Breast epithelium (tissue), 4 donors: ENCODE measurements at places on chromosomes 2 and 18.

DNA sequence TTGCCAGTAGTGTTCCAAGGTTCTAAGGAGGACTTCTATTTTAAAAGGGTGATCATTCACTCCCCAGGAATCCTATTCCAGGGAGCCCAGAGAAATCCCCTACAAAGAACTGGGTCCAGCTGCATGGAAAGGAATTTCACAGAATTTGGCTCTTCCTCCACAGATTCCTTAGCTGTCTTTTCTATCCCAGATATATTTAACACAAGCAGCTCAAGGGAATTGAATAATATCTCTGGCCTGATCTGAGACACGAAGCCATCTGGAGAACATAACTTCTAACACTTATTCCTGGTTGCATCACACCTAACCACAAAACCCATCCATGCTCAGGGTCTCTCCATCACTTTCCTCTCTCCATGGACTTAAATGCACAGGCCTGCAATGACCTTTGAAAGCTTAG, 306.7 kb upstream of the ACVR2A start:
- no peak overlapping the region for H3K27ac ChIP-seq
- no peak for DNase-seq
- H3K36me3 ChIP-seq: no peaks in the 10 kb centered on the region
- no peaks in the 10 kb centered on the region for H3K4me1 ChIP-seq

- DNase-seq: no peak
- no peak overlapping the region for H3K27ac ChIP-seq
- H3K4me1 ChIP-seq: no peaks in the 10 kb centered on the region
- H3K36me3 ChIP-seq: no peaks in the 10 kb centered on the region
- H3K27me3 ChIP-seq: no peaks in the 10 kb centered on the region
Measured at GRCh38 chr2:127392133-127392827, 4.5 kb upstream of the MAP3K2 start.

GRCh38 chr2:25720575-25720974, 47.2 kb upstream of the DTNB start:
- H3K4me3 ChIP-seq: no peak overlapping the region
- H3K27ac ChIP-seq: no peak overlapping the region
- no peaks in the 10 kb centered on the region for H3K27me3 ChIP-seq
- H3K36me3 ChIP-seq: no peaks in the 10 kb centered on the region
- H3K4me1 ChIP-seq: no peaks in the 10 kb centered on the region

GRCh38 chr18:9474108-9474982, 968 bp upstream of the RALBP1 start:
- peak overlapping the region; percentile 97 for H3K27ac ChIP-seq
- no peaks in the 10 kb centered on the region for H3K36me3 ChIP-seq
- H3K4me1 ChIP-seq: no peaks in the 10 kb centered on the region
- peak; percentile 80 for DNase-seq

DNA sequence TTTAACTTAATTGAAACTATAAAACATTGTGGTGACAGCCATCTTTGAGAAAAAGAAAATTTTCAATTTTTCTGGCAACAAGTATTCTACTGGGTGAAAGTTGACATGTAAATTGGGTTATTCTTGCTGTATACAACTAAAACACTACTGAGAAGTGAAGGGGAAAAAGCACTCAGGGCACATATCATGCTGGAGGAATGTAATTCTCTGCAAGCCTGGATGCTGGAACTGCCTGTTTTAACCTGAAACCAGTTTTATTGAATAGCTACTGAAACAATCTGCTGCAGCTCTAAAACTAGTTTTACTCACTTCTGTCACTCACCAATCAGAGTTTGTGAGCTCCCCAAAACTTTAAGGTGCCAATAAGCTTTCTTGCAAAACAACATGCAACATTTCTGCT, 1136.0 kb downstream of the LRP1B start:
- H3K4me3 ChIP-seq: no peak overlapping the region
- no peak for DNase-seq
- H3K36me3 ChIP-seq: no peaks in the 10 kb centered on the region

DNA sequence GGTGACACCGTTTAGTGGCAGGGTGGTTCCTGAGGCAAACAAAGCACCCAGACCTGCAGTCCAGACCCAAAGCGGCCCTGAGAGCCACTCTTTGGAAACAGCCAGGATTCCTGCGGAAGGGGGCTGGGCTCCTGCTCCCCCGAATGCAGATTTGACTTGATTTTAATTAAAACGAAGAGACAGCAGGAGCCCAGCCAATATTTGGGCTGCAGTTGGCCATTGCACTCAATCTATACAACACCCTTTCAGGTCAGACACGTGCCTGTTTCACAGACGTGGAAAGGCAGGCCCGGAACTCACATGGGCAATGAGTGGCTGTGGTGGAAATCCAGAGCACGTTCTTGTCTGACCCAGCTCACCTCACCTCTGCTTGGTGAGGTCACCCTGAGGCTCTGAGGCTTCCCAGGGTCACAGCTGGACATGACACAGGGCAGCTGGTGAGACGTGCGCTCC, 122.4 kb downstream of the NDUFA10 start:
- no peaks in the 10 kb centered on the region for H3K36me3 ChIP-seq
- H3K27me3 ChIP-seq: no peaks in the 10 kb centered on the region
- no peaks in the 10 kb centered on the region for H3K4me1 ChIP-seq

GRCh38 chr2:64538764-64539433, 14.8 kb downstream of the AFTPH start:
- no peaks in the 10 kb centered on the region for H3K36me3 ChIP-seq
- no peaks in the 10 kb centered on the region for H3K27me3 ChIP-seq
- no peak for DNase-seq
- H3K27ac ChIP-seq: no peak overlapping the region
- H3K4me1 ChIP-seq: no peaks in the 10 kb centered on the region
- H3K4me3 ChIP-seq: no peak overlapping the region

DNA sequence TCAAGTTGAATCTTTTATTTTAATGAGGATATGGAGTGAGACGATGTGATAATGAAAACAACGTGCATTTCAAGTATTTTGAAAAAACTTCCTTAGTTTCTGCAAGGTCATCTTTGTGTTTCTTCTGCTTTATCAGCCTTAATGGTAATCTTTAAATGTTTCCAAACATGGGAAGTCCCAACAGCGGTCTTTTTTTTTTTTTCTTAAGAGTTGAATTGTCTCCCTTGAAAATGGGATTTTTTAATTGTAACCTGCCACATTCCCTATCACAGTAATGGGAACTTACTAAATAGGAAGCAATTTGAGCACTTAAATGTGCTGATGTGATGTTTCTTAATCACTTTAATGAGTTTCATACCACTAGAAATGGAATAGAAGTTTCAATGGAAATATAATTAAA, 45.8 kb downstream of the ATIC start:
- no peak overlapping the region for H3K27ac ChIP-seq
- no peaks in the 10 kb centered on the region for H3K27me3 ChIP-seq
- H3K4me3 ChIP-seq: no peak overlapping the region
- H3K36me3 ChIP-seq: no peaks in the 10 kb centered on the region

- DNase-seq: no peak
- H3K27me3 ChIP-seq: no peaks in the 10 kb centered on the region
- H3K4me3 ChIP-seq: no peak overlapping the region
- no peaks in the 10 kb centered on the region for H3K4me1 ChIP-seq
Measured at GRCh38 chr2:232942831-232943230, 70.2 kb downstream of the NGEF start.

- no peak for DNase-seq
- H3K27me3 ChIP-seq: no peaks in the 10 kb centered on the region
- no peaks in the 10 kb centered on the region for H3K36me3 ChIP-seq
- no peak overlapping the region for H3K27ac ChIP-seq
Measured at GRCh38 chr18:49901862-49902340, 88.6 kb upstream of the ACAA2 start.

DNA sequence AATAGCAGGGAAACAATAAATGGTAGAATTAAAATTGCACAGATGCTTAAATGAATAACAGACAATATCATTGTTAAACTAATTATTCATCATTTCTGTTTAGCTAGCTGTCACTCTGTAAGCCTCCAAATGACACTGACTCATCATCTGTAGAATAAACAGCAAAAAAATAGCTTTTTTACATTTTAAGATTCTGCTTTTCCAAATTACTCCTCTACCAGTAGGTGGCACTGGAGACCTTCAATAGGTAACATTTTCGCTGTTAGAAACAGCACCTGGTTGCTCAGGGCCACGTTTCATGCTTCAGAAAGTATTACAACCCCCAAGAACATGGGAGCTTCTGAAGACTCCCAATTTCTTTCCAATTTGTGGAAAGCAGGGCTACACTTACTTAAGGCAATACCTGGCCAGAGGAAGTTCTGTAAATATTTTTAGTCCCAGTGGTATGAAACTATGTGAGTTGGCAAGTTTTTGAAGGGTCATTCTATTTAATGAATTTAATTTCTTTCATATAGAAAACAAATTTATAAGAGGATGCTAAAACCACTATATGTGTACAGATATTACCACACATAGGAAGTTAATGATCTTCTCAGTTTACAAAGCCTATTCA, 45.4 kb downstream of the TTN start:
- no peaks in the 10 kb centered on the region for H3K4me1 ChIP-seq
- H3K4me3 ChIP-seq: no peak overlapping the region
- no peak overlapping the region for H3K27ac ChIP-seq
- DNase-seq: no peak

- H3K27me3 ChIP-seq: no peaks in the 10 kb centered on the region
- H3K4me3 ChIP-seq: no peak overlapping the region
- no peak overlapping the region for H3K27ac ChIP-seq
- H3K4me1 ChIP-seq: no peaks in the 10 kb centered on the region
Measured at GRCh38 chr2:198525211-198525969, 721.0 kb downstream of the PLCL1 start.

- no peaks in the 10 kb centered on the region for H3K27me3 ChIP-seq
- H3K27ac ChIP-seq: no peak overlapping the region
- H3K36me3 ChIP-seq: no peaks in the 10 kb centered on the region
- no peaks in the 10 kb centered on the region for H3K4me1 ChIP-seq
Measured at GRCh38 chr2:3399829-3400228, 20.3 kb downstream of the TRAPPC12 start.

DNA sequence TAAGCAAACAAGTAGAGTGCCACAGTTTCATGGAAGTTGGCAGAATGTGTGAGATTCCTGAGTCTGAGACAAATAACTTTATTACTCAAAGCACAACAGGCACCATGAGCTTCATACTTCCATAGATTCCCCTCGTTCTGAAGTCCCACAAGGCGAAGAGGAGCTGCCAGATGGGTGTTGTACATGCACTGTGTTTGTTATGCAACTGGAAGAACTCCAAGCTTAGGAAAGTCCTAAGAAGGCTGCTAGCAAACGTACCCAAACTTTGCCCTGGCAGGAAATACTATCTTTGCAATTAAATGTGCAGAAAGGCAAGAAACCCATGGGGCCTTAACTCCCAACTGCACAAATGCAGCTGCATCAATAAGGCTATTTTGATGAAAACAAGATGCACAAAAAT, 1.6 kb upstream of the GCA start:
- no peak overlapping the region for H3K4me3 ChIP-seq
- H3K4me1 ChIP-seq: no peaks in the 10 kb centered on the region
- no peak for DNase-seq

- no peak overlapping the region for H3K27ac ChIP-seq
- H3K4me1 ChIP-seq: no peaks in the 10 kb centered on the region
- no peaks in the 10 kb centered on the region for H3K36me3 ChIP-seq
- DNase-seq: peak; percentile 25
Measured at GRCh38 chr2:132581991-132582738, 87.8 kb downstream of the LYPD1 start.

- H3K4me1 ChIP-seq: no peaks in the 10 kb centered on the region
- no peak overlapping the region for H3K4me3 ChIP-seq
- H3K36me3 ChIP-seq: no peaks in the 10 kb centered on the region
- H3K27ac ChIP-seq: no peak overlapping the region
- H3K27me3 ChIP-seq: no peaks in the 10 kb centered on the region
Measured at GRCh38 chr2:207046724-207047123, 107.4 kb downstream of the CPO start.

GRCh38 chr2:207283356-207283755, 117.6 kb upstream of the KLF7 start:
- no peak overlapping the region for H3K27ac ChIP-seq
- H3K4me3 ChIP-seq: no peak overlapping the region
- no peak for DNase-seq
- no peaks in the 10 kb centered on the region for H3K4me1 ChIP-seq
- H3K36me3 ChIP-seq: no peaks in the 10 kb centered on the region

- H3K4me3 ChIP-seq: no peak overlapping the region
- no peaks in the 10 kb centered on the region for H3K36me3 ChIP-seq
- H3K27me3 ChIP-seq: no peaks in the 10 kb centered on the region
- H3K4me1 ChIP-seq: no peaks in the 10 kb centered on the region
Measured at GRCh38 chr2:170006587-170007325, 171.2 kb upstream of the MYO3B start.

GRCh38 chr2:33602201-33602830, 3.2 kb upstream of the FAM98A start:
- H3K4me1 ChIP-seq: no peaks in the 10 kb centered on the region
- DNase-seq: no peak
- no peak overlapping the region for H3K27ac ChIP-seq
- no peak overlapping the region for H3K4me3 ChIP-seq

DNA sequence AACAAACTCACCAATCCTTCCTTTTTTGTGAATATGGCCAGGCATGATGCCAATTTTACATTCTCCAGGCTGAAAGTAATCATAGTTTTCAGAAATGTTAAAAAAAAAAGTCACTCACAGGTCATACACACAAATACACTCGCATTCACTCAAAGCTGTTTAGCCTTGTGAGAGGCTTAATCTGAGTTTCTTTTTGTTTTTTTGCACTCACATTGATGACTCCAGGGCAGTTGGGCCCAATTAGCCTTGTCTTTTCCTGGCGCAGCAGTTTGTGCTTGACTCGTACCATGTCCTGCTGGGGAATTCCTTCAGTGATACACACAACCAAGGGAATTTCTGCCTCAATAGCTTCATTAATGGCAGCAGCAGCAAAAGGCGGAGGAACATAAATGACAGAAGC, 18.0 kb downstream of the SUCLG1 start:
- no peak overlapping the region for H3K27ac ChIP-seq
- H3K4me1 ChIP-seq: no peaks in the 10 kb centered on the region
- no peaks in the 10 kb centered on the region for H3K27me3 ChIP-seq

DNA sequence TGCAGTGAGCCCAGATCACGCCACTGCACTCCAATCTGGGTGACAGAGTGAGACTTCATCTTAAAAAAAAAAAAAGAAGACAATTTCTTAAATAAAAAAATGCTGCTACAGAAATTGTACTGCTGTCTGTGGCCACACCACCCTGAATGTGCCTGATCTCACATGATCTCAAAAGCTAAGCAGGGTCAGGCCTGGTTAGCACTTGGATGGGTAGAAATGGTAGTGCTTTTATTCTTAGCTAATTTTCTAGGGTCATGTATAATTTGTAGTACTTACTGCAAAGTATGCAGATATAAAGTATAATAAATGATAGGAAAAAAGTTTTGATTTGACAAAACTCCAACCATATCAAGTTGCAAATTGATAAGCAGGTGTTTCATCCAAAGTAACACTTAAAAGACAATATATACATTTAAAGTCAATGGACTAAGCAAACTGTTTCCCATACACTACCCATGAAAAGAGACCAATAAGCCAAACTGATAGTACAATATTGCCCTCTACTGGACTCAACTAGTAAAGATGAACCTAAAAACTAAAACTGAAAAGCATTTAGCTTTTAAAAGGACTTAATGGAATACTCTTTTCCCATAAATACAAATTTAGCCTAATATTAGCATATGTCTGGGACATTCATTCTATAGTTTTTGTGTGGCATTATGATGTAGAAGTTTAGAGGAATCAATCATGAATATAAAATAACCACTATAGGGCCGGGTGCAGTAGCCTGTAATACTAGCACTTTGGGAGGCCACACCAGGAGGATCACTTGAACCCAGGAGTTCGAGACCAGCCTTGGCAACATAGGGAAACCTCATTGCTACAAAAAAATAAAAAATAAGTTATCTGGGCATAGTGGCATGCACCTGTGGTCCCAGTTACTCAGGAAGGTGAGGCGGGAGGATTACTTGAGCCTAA, 18.6 kb upstream of the PEX13 start:
- H3K4me3 ChIP-seq: no peak overlapping the region
- no peaks in the 10 kb centered on the region for H3K27me3 ChIP-seq
- DNase-seq: no peak
- no peaks in the 10 kb centered on the region for H3K4me1 ChIP-seq
